CD4-positive, alpha-beta T cell treated with Interleukin-6 for 4 hours (primary cell): ENCODE measurements at places on chromosomes 2 and 18.

DNA sequence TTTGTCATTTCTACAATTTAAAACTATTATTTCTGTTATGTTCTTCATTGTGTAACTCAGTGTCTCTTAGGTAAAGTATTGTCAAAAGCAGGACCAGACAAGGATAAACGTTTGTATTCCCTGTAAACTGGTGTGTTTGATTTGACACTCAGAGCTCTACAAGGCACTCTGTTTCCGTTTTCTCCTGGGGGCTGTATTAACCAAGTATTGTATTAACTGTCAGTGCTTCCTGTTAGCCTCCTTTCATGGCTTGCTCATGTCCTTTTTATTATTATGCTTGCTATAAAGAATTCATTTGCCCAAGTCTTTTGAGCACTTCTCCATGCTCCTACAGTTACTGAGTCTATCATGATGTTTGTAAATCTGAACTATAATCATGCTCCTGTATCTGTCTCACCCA lies 323.7 kb downstream of the LPIN1 start:
- no peak for DNase-seq

DNA sequence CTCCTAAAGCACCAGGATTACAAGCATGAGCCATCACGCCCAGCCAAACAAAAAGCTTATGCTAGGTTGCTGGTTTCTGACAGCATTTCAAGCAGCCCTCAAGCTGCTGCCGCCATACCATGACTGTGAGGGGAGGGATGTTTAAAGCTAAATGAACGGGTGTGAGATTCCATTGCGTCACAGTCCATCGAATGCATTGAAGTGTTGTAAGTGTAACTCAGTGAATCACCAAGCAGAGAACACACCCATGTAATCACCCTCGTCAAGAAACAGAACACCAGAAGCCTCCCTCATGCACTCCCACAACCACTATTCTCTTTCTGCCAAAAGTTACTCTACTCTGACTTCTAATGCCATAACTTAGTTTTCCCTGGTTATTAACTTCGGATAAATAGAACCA lies 32.8 kb upstream of the MC5R start:
- no peak for DNase-seq

- no peak for DNase-seq
Observed at GRCh38 chr2:230934231-230935129, 9.4 kb upstream of the GPR55 start.

- no peak for DNase-seq
Observed at GRCh38 chr2:32852856-32853255, 93.9 kb upstream of the LTBP1 start.

DNA sequence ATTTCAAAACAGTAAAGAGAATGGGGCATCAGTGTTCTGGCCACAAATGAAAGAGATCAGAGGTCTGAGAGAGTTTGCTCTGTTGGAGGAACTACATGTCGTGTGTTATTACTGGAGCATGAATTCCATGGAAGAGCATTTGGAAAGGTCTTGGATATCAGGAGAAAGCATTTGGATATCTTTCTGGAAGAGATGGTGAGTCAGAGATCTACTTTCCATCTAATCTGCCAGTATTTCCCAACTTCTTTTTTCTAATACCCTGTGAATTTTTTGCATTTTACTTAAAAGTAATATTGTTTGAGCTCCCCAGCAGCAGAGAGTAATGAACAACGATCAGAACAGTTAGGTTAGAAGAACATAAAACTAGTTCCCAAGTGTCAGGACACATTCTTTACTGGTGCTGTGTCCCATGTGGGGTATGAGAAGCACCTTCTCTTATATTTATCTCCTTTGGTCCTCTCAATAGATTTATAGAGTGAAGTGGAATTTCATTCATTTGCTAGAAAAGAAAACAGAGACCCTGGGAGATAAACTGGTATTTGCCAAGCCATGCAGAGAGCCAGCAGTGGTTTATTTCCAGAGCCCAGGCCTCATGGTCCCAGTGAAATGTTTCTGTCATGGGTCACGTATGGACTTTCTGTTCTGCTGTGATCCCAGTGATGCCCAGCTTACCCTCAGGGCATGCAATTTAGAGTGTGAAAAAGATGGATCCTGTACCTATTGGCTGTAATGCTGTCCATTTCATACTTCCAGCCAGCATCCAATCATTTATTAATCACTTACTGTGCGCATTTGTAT lies 130.8 kb upstream of the NT5C1B start:
- DNase-seq = no peak

- DNase-seq = no peak
Observed at GRCh38 chr2:20067992-20068584, 16.7 kb upstream of the LAPTM4A start.

GRCh38 chr2:38409156-38410102 lies 32.4 kb upstream of the ATL2 start:
- no peak for DNase-seq

- no peak for DNase-seq
Observed at GRCh38 chr2:128195435-128195984, 104.5 kb downstream of the UGGT1 start.
